ENCODE measurements at places on chromosomes 2 and 18. TPM values are rescaled to one million over a fixed set of nuclear protein-coding genes. Genes with fewer than 3 reads are reported as not detected.

DNA sequence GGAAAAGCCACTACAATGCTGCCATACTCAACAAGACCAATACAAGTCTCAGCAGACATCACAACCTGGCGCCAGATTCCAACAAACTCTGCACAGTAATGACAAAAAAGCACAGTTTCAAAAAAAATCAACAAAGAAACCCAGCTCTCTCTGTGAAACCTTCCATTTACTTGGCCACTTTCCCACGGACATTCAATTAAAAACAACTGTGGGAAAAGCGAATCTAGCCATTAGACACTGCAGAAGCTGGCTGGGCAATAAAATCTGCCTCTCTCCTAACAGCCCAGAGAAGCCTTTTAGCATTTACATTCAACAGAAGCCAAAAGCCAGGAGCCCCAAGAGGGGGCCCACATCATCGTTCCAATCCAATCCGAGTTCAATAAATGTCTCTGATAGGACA lies 128.9 kb downstream of the HDAC4 start:
- no peak overlapping the region for H3K27ac ChIP-seq
- H3K4me1 ChIP-seq: peaks cover 20% of the 10 kb centered on the region
- no peaks in the 10 kb centered on the region for H3K36me3 ChIP-seq
- no peak for DNase-seq
- H3K4me3 ChIP-seq: no peak overlapping the region

- no peak overlapping the region for H3K27ac ChIP-seq
- H3K4me1 ChIP-seq: no peaks in the 10 kb centered on the region
- no peaks in the 10 kb centered on the region for H3K27me3 ChIP-seq
- peak; percentile 3 for DNase-seq
- H3K36me3 ChIP-seq: no peaks in the 10 kb centered on the region
Observed at GRCh38 chr2:70959271-70959761, 19.1 kb upstream of the ANKRD53 start.

DNA sequence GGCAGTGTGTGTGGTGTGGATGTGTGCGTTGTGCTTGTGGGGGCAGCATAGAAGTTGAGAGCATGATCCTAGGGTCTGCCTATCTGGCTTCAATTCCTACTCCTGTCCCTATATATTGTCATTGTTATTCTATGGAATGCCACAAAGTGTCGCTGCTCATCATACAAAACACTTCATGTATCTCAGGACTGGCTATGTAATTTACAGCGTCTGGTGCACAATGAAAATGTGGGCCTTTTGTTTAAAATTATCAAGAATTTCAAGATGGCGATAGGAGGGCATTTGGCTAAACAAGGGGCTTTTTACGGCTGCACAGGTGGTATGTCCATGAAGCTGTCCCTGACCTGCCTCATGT lies 3.4 kb downstream of the SERPINB2 start:
- no peak for DNase-seq
- no peaks in the 10 kb centered on the region for H3K36me3 ChIP-seq
- H3K4me1 ChIP-seq: no peaks in the 10 kb centered on the region
- no peaks in the 10 kb centered on the region for H3K27me3 ChIP-seq
- H3K4me3 ChIP-seq: no peak overlapping the region
- H3K27ac ChIP-seq: no peak overlapping the region

DNA sequence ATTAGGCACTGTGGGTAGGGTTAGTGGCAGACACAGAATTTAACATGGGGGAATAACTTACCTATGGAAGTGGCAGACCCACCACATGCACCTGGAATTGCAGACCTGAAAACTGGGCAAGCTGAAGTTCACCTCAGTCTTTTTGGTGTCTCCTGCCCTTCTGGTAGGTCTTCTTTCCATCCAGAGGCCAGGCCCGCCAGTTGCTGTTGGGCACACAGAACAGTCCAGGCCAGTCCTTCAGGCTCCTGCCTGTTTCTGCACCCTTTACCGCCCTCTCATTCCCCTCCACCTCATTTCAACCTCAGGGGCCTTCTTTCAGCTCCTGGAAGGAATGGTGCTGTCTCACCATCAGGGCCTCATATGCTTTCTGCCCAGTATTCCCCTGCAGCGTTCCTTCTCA lies 358.9 kb upstream of the ETAA1 start:
- no peak overlapping the region for H3K4me3 ChIP-seq
- H3K27me3 ChIP-seq: no peaks in the 10 kb centered on the region
- no peak overlapping the region for H3K27ac ChIP-seq
- DNase-seq: no peak
- H3K4me1 ChIP-seq: no peaks in the 10 kb centered on the region

DNA sequence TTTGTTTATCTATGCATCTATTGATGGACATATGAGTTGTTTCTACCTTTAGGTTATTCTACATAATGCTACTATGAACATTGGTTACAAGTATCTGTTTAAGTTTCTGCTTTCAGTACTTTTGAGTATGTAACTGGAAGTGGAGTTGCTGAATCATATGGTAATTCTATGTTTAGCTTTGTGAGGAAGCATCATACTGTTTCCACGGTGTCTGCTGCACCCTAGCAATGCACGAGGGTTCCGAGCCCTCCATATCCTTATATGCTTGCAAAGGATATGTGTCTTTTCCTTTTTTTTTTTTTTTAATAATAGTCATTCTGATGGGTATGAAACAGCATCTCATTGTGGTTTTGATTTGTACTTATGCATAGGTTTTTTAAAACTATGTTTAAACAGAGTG lies 83.7 kb downstream of the FMNL2 start:
- no peaks in the 10 kb centered on the region for H3K27me3 ChIP-seq
- no peak overlapping the region for H3K27ac ChIP-seq
- H3K4me3 ChIP-seq: no peak overlapping the region

DNA sequence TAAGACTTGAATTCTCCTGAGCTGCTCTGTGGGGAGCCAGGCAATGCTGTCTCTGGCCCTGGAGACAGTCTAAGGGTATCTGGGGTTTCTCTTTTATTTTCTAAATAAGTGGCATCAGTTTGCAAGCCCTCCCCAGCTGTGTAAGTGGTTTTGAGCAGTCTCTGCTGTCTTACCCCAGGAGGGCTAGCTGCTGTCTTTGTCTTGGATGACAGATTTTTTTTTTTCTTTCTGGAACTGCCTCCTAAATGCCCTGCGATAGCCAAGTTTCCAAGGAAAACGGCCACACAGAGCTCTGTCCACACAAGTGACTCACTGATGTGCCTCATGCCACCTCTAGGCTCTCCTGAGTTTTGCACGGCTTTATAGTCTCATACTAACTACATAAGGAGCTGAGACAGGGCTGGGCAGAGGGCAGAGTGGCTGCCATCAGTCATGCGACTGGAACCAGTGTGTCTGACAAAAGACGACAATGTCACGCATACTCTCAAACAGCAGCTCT lies 37.2 kb upstream of the THOC1 start:
- no peak for DNase-seq
- no peaks in the 10 kb centered on the region for H3K4me1 ChIP-seq
- no peaks in the 10 kb centered on the region for H3K27me3 ChIP-seq

- H3K36me3 ChIP-seq: peaks cover 8% of the 10 kb centered on the region
- no peak for DNase-seq
- H3K4me3 ChIP-seq: no peak overlapping the region
- H3K4me1 ChIP-seq: no peaks in the 10 kb centered on the region
- H3K27me3 ChIP-seq: no peaks in the 10 kb centered on the region
- H3K27ac ChIP-seq: no peak overlapping the region
Observed at GRCh38 chr2:96727431-96727830, 12.4 kb downstream of the LMAN2L start.

GRCh38 chr18:1253827-1254226 lies 349.2 kb downstream of the ADCYAP1 start:
- no peaks in the 10 kb centered on the region for H3K27me3 ChIP-seq
- no peaks in the 10 kb centered on the region for H3K4me1 ChIP-seq
- DNase-seq: no peak
- no peak overlapping the region for H3K4me3 ChIP-seq
- H3K36me3 ChIP-seq: no peaks in the 10 kb centered on the region
- H3K27ac ChIP-seq: no peak overlapping the region

- no peak for DNase-seq
- no peaks in the 10 kb centered on the region for H3K36me3 ChIP-seq
- H3K4me1 ChIP-seq: no peaks in the 10 kb centered on the region
- no peaks in the 10 kb centered on the region for H3K27me3 ChIP-seq
Observed at GRCh38 chr2:70471129-70471528, 82.5 kb downstream of the TGFA start.

GRCh38 chr2:231686192-231687100 lies 21.9 kb upstream of the PTMA start:
- DNase-seq: no peak
- no peak overlapping the region for H3K4me3 ChIP-seq
- H3K27me3 ChIP-seq: no peaks in the 10 kb centered on the region
- no peak overlapping the region for H3K27ac ChIP-seq
- no peaks in the 10 kb centered on the region for H3K36me3 ChIP-seq

DNA sequence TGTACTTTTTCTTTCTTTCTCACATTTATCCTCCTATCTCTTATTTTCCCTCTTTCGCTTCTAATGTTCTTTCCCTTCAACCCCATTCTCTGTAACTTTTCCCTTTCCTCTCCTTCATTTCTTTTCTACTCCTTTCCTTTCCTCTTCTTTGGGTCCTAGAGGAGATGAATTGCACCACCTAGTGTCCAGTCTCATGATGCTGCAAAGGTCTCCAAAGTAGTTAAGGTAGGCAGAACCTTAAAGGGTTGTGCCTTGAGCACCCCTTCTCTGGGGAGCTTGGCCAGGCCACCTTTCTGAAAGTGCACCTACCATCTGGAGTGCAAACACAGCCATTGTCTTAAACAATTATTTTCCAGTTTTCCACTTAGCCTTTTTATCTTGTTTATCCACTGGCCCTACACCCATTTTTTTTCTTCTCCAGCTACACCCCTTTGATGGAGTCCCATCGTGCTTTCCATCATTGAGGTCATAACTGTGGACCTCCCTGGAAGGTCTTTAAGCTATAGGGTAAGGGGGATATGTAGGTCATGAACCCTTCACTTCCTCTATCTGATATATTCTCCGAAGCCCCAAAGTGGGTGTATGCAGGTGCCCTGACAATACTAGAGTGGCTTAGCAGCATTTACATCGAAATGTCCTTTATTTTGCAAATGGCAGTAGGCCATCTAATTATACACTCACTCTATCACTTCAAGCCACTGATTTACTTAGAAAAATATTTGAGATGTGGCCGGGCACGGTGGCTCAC lies 155.9 kb downstream of the ESCO1 start:
- H3K27ac ChIP-seq: no peak overlapping the region
- DNase-seq: peak; percentile 21
- no peak overlapping the region for H3K4me3 ChIP-seq
- no peaks in the 10 kb centered on the region for H3K4me1 ChIP-seq
- H3K27me3 ChIP-seq: no peaks in the 10 kb centered on the region

GRCh38 chr18:33664241-33664874 lies 86.3 kb downstream of the ASXL3 start:
- DNase-seq: no peak
- no peaks in the 10 kb centered on the region for H3K36me3 ChIP-seq
- no peak overlapping the region for H3K27ac ChIP-seq
- H3K4me3 ChIP-seq: no peak overlapping the region
- H3K4me1 ChIP-seq: no peaks in the 10 kb centered on the region

GRCh38 chr2:131014141-131014540 lies 79.1 kb downstream of the FAM168B start:
- no peaks in the 10 kb centered on the region for H3K36me3 ChIP-seq
- H3K4me3 ChIP-seq: no peak overlapping the region
- no peaks in the 10 kb centered on the region for H3K4me1 ChIP-seq

DNA sequence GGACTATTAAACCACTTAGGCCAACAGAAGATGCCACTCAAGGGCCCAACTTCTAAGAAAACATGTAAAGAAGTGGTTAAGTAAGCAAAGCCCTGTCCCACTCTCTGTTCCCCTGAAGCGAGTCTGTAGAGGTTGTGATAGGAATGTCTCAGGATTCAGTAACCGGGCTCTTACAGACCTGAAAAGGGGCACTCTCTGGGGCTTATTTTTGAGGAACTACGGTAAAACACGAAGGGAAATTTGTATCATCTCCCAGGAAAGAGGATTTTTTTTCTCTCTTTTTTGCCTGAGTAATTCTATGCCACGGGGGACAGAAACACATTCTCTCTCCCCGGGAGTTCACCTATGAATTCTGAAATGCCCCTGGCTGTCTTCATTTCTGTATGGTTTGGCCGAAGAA lies 77.4 kb downstream of the VIT start:
- H3K4me3 ChIP-seq: no peak overlapping the region
- no peaks in the 10 kb centered on the region for H3K4me1 ChIP-seq
- no peaks in the 10 kb centered on the region for H3K27me3 ChIP-seq
- H3K27ac ChIP-seq: no peak overlapping the region
- DNase-seq: no peak

DNA sequence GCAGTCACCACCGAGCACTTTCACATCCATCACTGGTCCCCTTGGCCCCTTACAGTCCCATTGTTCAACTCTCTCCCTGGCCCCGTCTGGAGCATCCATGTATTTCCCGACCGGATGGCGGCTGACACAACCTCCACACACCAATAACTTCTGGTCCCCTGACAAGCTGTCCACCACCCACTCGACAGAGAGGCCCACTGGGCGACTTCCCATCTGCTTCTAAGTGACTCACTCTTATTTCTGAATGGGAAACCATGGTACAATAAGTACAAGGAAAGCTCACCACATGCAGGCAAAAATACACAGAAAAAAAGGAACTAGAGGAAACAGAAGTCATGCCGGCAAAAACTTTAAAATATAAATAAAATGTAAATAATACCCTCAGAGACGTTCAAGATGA lies 82.9 kb upstream of the RAB12 start:
- H3K27me3 ChIP-seq: no peaks in the 10 kb centered on the region
- no peak overlapping the region for H3K4me3 ChIP-seq
- H3K4me1 ChIP-seq: no peaks in the 10 kb centered on the region
- H3K27ac ChIP-seq: no peak overlapping the region
- H3K36me3 ChIP-seq: no peaks in the 10 kb centered on the region
- no peak for DNase-seq

DNA sequence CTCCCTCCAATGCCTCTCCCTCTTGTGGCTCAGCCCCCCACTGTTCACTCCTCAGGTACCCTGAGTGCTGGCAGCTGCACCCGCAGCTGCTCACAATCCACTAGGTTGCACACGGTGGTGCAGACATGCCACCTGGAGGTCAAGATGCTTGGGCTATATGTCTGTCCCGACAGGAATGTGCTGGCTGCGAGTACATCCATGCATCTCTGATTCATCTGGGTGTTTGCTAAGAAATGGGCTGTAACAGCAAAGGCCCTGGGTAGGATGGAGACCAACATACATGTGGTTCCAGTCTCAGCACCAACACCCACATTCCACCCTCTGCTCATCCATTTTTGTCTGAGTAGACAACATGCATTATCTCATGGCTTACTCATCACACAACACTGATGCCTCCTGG lies 31.3 kb downstream of the ANKMY1 start:
- no peaks in the 10 kb centered on the region for H3K27me3 ChIP-seq
- DNase-seq: no peak
- H3K36me3 ChIP-seq: no peaks in the 10 kb centered on the region
- H3K4me1 ChIP-seq: no peaks in the 10 kb centered on the region

Gene ERMN
- 0.11 TPM for total RNA-seq

Gene IL36G
- 0.69 TPM for total RNA-seq

Gene C2orf81
- 0.62 TPM for total RNA-seq

Gene FHOD3
- 2.5 TPM for total RNA-seq

Gene TUBA4A
- total RNA-seq: 68.4 TPM

Gene RGPD3
- 0.11 TPM for total RNA-seq

Gene PSMA8
- not detected for total RNA-seq

Gene SCN7A
- total RNA-seq: 6.7 TPM

Gene OBSL1
- 9.9 TPM for total RNA-seq

Gene TRPM8
- not detected for total RNA-seq

Gene DSC2
- 184 TPM for total RNA-seq
